ENCODE measurements at places on chromosomes 1 and 21.

- DNase-seq, result no peak
These were observed 526.4 kb upstream of the USP24 start for GRCh38 chr1:55741516-55741915.

DNA sequence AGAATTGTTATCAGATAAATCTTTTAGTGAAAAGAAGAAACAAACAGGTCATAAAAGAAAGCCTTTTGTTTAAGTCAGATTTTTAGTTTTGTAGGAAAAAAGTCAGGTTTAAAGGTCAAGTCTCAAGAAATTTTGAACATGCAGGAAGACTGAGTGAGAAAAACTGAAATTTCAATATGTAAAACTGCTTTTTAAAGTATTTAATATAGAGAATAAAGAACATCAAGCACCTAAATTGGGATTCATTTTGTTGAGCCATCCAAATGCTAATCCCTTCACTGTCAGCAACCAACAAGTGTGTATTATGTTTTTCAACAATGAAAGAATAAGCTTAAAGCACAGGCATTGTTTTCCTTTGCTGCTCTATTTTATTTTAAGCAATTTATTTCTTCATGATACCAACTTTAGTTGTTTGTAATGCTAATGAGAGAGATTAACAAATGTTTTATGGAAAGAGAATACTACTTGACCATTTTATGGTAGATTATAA lies 114.9 kb upstream of the SERTAD4 start:
- no peak for DNase-seq

GRCh38 chr1:89602871-89603404 lies 30.0 kb upstream of the LRRC8C start:
- DNase-seq, result no peak

DNA sequence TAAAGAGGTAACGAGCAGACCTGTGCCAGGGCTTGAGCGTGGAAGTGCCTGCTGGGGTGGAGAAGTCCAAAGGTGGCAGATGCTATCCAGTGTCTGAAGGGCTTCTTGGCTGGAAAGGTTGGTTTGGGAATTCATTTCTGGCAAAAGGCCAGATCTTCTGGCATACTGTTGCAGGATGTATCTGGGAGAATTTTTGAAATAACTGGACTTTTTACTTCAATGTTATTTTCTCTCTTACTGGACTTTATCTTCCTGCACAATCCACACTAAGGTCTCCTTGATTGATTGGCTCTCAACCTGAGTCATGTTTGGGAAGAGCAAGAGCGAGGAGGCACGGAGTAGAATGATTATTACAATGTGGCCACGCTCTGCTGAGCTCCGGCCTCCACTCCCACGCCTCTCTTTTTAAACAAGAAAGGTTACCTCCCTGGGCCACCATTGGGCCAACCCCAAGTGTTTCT lies 278.4 kb downstream of the TM2D1 start:
- no peak for DNase-seq

- DNase-seq, result no peak
These were observed 1.2 kb upstream of the ACOT11 start for GRCh38 chr1:54546651-54547401.

DNA sequence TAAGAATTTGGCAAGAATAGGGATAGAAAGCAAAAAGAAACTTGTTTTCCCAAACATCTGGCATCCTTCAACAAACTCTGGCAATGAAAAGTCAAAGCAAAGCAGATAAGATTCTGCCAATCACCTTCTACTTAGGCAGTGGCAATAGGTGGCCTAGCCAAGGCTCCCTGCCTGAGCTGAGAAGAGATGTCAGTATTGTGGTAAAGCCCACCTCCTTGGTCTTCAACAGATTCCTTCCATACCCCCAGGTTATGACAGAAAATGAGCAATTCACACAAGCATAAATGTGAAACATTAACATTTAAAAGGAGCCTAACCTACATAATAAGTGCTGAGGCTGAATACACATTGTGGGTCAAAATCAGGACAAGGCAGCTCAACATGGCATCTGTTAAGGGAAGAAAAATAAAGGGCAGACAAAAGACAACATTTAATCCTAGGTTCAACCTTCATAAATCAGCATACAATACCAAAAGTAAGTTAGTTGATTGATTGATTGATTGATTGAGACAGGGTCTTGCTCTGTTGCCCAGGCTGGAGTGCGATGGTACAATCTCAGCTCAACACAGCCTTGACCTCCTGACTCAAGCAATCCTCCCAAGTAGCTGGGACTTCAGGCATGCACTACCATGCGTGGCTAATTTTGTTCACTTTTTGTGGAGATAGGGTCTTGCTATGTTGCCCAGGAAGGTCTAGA lies 123.1 kb downstream of the AKT3 start:
- DNase-seq, result no peak

DNA sequence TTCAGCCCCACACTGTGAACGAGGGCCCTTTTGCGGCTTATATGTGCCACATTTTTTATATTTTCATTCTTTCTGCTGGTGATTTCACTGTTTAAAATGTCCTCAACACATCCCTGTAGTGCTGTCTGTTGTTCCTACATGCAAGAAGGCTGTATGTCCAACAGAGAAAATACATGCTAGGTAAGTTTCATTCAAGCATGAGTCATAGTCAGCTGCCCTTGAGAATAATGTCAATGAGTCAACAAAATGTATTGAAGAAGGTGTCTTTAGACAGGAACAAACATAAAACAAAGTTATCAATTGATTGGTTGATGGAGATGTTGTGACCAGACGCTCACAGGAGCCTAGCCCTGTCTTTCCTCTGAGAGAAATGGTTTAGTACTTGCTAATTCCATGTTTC lies 553.4 kb downstream of the PLPP3 start:
- DNase-seq, result no peak

- no peak for DNase-seq
These were observed 138.8 kb downstream of the HHAT start for GRCh38 chr1:210467440-210468043.

DNA sequence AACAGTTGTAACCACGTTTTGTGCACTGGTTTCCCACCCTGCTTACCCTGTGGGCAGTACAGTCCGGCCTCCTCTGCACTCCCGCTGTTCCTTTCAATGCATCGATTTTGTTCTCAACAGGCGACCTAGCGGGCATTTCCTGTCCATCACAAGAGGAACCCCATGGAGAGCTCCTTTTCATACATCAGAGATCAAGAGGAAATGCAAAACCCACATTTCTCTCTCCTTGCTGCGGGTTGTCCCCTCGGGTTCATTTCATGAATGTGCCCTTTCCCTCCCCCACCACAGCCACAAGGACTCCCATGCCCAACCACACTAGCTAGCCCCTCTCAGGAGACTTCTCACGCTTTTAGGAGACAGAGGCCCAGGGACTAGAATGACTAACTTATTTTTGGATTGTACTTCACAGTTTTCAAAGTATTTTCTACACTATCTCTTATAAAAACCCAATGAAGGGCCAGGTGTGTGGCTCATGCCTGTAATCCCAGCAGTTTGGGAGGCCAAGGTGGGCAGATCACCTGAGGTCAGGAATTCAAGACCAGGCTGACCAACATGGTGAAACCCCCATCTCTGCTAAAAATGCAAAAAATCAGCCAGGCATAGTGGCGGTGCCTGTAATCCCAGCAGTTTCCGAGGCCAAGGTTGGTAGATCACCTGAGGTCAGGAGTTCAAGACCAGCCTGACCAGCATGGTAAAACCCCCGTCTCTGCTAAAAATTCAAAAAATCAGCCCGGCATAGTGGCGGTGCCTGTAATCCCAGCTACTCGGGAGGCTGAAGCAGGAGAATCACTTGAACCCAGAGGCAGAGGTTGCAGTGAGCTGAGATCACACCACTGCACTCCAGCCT lies 18.4 kb downstream of the ATP1A4 start:
- DNase-seq, result peak; percentile 93

GRCh38 chr1:41580520-41581172 lies 96.2 kb upstream of the EDN2 start:
- DNase-seq, result no peak

DNA sequence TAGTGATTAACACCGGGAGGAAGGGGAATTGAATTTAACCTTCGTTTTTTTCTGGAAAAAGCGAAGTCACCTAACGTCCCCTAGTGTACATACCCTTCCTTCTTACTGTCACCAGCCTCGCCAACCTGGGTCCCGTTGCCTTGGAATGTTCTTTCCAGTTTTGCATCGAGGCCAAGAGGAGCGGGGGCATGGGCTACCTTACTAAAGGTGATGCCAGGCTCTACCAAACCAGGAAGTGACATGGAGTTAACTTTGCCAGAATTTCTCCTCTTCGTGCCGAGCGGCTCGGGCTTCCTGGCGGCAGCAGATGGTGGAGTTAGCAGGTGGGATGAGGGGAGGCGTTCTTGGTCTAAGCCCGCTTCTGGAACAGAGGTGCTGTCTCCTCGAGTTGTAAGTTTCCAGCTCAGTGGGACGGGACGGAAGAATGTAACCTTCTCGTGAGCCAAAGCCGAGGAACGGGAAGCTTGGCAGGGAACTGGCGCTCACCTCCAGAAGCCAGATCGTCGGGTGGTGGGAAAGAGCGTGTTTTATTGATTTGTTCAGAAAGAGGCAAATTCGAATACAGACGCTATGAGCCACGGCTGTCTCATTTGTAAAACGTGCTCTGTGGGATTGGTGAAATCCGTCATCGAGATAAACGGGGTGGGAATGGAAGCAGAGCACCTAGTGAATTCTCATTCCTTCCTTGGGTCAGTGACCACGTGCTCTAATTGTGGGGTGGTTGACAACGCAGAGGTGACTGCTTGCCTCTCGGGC lies 486 bp downstream of the NIPAL3 start:
- no peak for DNase-seq

All from astrocyte of the cerebellum (primary cell).